ENCODE measurements at places on chromosomes 7 and 10. TPM values are rescaled to one million over a fixed set of nuclear protein-coding genes. Genes with fewer than 3 reads are reported as not detected.

- DNase-seq, result no peak
Observed at GRCh38 chr10:125368146-125368545, 207.8 kb upstream of the CTBP2 start.

DNA sequence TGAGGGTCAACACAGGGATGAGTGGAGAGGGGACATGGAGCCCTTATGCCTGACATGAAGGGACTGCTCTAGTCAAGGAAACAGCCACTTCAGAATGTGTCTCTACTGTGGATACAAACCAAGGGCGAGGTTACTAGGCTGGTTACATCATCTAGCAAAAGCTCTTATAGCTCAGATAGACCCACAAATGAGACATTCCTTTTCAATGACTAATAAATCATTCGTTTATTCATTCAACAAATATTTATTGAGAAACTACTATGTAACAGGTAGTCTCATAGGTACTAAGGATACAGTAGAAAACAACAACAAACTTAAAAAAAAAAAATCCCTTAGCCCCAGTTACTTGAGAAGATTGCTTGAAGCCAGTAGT, 219.5 kb downstream of the KIAA1217 start:
- DNase-seq, result peak; percentile 13

DNA sequence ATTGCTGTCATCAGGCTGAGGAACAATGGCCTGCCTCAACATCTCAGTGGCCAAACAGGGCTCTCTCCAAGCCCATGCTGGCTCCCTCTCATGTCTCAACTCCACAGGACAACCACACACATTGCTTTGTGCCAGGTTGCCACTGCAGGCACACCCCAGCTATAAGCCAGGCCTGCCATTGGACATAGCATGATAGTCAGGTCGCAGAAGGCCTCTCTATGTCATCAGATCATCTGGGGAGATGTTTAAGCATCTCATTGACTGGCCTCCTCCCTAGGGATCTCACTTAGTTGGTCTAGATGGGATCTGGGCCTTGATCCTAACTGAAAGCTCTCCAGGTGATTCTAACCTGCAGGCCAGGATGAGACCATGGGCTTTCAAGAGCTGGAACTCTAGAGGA, 257.2 kb downstream of the GRID1 start:
- no peak for DNase-seq

GRCh38 chr10:48801001-48801421, 116.3 kb downstream of the WDFY4 start:
- DNase-seq, result no peak

GRCh38 chr10:106032450-106033002, 1132.0 kb downstream of the SORCS1 start:
- no peak for DNase-seq

GRCh38 chr10:37947526-37947925, 28.9 kb downstream of the ZNF25 start:
- no peak for DNase-seq

DNA sequence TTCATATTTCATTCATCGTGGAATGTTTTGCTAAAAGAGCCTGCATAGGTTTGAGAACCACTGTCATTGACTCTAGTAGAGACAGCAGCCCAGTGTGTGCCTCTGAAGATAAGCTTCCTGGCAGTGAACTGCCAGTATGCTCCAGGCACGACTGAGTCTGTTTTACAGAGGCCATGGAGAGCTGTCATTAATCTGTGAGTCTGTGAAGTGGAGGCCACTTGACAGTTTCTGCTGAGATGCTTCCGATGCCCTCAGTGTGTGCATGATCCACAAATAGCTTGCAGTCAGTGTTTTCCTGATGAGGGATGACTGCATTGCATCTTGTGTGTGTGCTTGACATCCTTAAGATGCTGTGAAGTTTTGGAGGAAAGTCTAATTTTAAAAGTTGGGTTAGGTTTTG, 162.2 kb downstream of the PFKFB3 start:
- DNase-seq, result no peak

DNA sequence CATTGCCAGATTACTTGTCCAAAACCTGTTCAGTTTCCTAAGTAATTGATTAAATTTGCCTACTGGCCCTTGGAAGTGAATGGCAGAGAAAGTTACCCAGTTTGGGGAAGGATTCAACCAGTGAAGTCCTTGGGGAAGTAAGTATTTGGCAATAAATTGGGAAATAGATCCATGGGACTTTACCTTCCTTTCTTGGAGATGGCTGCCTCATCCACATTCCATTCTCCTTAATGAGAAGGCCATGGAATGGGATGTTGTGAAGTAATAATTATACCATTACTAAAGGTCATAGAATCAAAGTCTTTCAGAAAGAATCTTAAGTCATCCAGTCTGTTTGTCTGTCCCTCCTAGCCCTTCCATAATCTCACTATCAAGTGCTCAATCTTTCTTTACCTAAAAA, 4.5 kb upstream of the COPG2 start:
- no peak for DNase-seq

DNA sequence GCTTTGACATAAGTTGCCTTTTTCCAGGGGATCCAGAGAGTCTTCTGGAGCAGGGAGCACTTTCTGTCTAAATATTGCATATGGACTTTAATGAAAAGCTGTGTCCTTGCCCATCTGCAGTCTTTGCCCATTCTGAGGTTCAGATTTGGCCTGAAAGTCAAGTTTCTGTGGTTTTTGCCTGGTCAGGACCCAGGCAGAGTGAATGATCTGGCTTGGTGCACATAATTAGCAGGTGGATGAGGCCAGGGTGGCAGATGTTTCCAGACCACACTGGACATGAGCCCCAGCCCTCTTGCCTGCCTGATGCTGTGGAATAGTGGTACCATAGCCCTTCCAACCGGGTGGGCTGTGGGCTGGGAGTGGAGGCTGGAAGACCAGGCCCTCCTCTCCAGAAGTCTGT, 11.0 kb downstream of the HECW1 start:
- DNase-seq, result no peak

- DNase-seq, result no peak
Observed at GRCh38 chr10:59623133-59624121, 86.2 kb downstream of the SLC16A9 start.

- no peak for DNase-seq
Observed at GRCh38 chr7:139647085-139647484, 123.6 kb downstream of the CLEC2L start.

GRCh38 chr10:117590101-117590875, 47.7 kb downstream of the EMX2 start:
- DNase-seq, result no peak

DNA sequence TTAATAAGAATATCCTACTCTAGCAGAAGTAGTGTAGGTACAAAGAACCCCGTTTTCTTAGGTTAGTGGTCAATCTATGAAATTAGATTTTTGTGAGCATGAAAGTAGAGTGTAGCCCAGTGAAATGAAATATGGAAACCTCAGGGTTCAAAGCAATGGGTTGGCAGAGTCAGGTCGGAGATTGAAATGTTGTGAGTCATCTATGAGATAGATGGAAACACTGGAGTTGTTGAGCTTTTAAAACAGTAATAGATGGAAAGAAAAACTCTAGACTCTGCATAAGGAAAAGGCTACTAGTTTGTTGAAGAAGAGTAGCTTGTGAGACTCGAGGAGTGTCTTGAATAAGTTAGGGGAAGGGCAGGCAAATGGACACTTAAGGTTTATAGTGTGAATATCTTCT, 251.9 kb downstream of the EXOC4 start:
- DNase-seq, result no peak

DNA sequence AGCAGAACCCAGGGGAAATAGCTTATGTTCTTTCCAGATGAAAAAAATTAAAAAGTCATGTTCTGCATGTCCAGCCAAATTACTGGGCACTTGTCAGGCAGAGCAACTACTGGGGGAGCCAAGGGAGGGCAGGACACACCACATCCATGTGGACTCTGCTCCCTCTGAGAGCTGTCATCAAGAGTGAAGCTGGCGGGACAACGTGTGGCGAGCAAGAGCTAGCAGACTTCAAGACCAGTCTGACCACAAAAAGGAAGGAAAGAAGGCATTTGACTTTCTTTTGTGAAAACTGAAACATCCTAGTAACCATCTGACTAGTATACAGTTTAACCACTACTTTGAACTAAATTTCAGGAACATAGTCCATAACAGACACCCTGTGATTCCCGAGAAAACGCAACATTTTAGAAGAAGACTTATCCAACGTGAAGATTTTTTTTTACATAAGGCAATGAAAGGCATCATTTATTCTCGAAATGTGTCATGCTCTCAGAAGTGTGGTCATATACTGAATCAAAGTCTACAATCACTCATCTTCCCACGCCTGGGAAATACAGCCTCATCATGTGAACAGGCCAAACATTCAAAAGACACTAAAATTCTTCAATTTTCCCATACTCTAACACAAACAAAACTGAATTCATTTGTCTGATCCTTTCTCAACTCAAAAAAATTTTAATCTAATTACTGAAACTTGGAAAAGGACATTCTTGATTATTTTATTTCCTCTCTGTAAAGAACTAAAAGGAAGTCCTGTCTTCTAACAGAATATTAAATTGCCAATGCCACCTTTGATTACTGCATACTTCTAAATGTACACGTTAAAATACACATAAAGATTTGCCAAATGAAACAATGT, 15.5 kb downstream of the CYTH3 start:
- DNase-seq, result no peak

GRCh38 chr10:18229826-18230225, 89.6 kb downstream of the CACNB2 start:
- DNase-seq, result no peak

GRCh38 chr7:50415844-50416364, 34.2 kb downstream of the FIGNL1 start:
- DNase-seq, result no peak

DNA sequence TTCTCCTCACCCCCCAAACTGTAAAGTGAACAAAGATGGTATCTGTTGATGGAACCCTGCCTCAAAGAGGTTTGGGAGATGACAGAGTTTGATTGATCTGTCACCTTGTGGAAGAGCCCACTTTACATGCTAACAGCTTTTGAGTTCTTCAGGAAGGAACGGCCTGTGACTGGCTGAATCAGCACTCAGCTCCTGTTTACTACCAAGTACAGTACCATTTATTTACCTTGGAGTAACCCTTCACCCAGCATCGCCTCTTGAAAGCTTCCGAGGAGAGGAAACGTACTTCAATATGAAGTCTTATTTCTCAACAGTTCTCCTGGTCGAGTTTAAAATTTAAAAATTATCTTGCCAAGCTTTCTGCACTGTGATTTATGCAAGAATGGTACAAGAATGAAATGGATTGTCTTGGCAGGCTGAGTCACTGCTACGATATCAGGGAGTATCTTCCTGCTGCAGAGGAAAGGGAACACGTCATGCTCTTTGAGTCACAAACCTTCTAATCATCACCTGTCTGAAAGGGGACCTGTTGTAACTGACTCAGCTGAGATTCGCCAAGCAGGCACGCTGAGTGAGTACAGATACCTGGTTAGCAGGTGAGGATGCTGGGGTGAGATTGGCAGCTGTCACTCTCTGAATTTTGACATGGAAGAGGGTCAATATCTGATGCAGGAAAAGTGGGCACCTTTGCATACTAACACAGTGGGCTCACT, 30.1 kb downstream of the KLF6 start:
- DNase-seq, result peak; percentile 91

DNA sequence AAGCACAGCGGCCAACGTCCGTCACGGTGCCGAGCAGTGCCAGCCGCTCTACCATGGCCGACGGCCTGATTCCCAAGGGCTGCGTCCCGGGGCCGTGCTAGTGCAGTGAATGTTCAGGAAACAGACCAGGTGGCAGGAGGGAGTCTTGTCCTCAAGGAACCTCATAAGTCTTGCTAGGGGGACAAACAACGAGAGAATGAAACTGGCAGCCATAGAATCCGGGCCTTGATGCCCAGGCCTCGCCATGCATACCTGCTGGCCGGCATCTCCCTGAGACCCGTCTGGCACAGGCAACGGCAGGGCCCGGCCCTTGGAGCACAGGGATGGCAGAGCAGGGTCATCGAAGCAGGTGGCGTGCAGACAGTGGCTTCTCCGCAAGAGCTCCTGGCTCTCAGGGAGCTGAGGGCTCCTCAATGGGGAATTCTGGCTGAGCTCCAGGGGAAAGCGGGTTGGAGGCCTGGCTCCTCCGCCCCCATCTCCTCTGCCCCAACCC, 58.8 kb downstream of the DIP2C start:
- DNase-seq, result no peak

DNA sequence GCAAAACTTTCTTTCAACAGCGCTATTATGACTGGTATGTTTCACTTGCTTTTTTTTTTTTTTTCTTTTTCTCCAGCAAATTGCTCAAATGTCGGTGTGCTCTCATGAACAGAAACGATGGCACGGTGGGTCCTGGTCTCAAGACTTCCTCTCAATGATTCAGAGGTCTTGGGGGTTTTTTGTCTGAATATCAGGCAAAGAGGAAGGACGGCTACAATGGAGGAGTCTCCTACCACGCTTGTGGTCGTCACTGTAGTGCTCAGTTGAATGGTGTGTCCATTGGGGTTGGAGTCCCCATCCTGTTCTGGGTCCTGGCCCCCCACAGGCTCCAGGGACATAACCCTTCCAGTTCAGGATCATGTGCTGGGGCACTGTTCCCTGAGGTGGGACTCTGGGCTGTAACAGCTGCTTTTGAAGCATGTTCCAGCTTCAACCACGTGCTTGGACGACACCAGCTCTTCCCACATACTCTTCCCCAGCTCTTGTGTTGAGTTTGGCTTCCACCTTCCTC, 266.7 kb upstream of the KLF6 start:
- no peak for DNase-seq

DNA sequence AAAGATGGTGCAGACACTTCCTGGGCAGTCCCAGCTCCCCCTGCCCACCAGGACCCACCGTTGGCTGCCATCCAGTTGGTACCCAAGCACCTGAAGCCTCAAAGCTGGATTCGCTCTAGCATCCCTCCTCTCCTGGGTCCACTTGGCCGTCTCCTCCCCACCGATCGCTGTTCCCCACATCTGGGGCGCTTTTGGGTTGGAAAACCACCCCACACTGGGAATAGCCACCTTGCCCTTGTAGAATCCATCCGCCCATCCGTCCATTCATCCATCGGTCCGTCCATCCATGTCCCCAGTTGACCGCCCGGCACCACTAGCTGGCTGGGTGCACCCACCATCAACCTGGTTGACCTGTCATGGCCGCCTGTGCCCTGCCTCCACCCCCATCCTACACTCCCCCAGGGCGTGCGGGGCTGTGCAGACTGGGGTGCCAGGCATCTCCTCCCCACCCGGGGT, 14.5 kb upstream of the LIMK1 start:
- DNase-seq, result no peak

GRCh38 chr7:135768064-135768463, 19.5 kb upstream of the FAM180A start:
- DNase-seq, result no peak

DNA sequence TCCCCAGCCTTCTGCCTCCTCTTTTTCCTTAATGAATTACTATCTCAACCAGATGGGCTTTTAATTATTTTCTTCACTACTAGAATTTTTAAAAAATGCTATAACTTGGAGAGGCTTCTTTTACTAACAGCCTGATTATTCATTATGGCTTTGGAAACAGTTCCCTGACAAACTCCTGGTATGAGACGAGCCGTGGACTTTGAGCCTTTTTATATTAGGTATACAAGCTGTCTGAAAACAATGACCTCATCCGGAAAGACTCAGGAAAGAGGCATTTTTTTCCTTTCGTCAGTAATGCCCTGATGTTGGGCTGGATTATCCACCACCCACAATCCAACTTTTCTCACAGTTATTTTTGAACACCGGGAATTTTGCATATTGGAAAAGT, 26.7 kb upstream of the ABLIM1 start:
- DNase-seq, result no peak

Gene FAM200A
- 4.7 TPM for total RNA-seq

Measured in HCT116 (cell line).